ENCODE measurements at places on chromosomes 7 and 10. TPM values are rescaled to one million over a fixed set of nuclear protein-coding genes. Genes with fewer than 3 reads are reported as not detected.

Gene ZNF282
- 30.9 TPM for total RNA-seq

Gene A1CF
- 0.10 TPM for total RNA-seq

Gene IDI1
- 85.5 TPM for total RNA-seq

Gene PTPN20
- total RNA-seq: 0.26 TPM

Gene MOGAT3
- total RNA-seq: not detected

Gene IGFBP3
- 28.0 TPM for total RNA-seq

Gene SFTPA1
- total RNA-seq: 3.7 TPM

Gene PTF1A
- not detected for total RNA-seq

Gene GIMAP2
- 29.8 TPM for total RNA-seq

Gene PDE6C
- total RNA-seq: not detected

Gene TMEM196
- total RNA-seq: not detected

GRCh38 chr7:821688-822087 is 10.6 kb upstream of the SUN1 start:
- H3K27ac ChIP-seq: no peak overlapping the region
- H3K27me3 ChIP-seq: no peaks in the 10 kb centered on the region
- peaks cover 12% of the 10 kb centered on the region for H3K4me1 ChIP-seq
- no peak overlapping the region for H3K4me3 ChIP-seq
- DNase-seq: no peak

DNA sequence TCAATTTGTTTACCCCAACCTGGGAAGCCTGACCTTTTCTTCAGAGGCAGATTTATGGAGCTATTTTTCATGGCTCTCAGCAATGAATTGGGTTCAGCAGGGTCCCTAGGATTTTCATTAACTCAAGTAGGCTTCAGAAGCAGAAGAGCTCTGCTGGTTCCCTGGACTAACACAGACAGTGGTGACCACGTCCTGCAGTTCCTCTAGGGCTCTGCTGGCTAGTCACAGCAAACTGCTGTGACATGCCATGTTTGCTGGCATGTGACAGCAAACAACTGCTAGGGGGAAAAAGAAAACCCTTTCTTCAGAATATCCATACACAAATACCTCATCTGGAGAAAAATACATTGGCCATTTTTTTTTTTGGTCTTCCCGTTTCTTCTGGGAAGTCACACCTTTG is 13.2 kb downstream of the BAMBI start:
- no peak overlapping the region for H3K27ac ChIP-seq
- no peaks in the 10 kb centered on the region for H3K36me3 ChIP-seq
- no peaks in the 10 kb centered on the region for H3K4me1 ChIP-seq
- no peaks in the 10 kb centered on the region for H3K27me3 ChIP-seq
- DNase-seq: no peak

DNA sequence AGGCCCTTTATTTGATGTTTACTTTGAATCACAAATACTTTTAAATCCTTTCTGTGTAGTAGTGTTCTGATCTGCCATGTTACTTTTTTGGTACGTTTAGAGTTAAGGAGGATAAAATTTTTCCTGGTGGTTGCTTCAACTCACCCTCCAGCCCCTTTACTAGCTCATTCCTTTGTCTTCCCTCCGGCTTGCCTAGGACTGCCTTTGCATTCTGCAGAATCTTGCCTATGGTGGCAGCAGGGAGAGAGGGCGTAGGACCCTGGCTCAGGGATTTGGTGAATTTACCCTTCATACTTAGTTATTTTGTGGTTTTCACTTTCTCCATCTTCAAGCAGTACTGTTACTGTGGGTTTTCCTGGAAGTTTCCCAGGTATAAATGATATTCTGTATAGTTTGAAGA is 833.5 kb downstream of the XPNPEP1 start:
- no peaks in the 10 kb centered on the region for H3K27me3 ChIP-seq
- H3K36me3 ChIP-seq: no peaks in the 10 kb centered on the region
- DNase-seq: no peak
- no peaks in the 10 kb centered on the region for H3K4me1 ChIP-seq
- no peak overlapping the region for H3K4me3 ChIP-seq

DNA sequence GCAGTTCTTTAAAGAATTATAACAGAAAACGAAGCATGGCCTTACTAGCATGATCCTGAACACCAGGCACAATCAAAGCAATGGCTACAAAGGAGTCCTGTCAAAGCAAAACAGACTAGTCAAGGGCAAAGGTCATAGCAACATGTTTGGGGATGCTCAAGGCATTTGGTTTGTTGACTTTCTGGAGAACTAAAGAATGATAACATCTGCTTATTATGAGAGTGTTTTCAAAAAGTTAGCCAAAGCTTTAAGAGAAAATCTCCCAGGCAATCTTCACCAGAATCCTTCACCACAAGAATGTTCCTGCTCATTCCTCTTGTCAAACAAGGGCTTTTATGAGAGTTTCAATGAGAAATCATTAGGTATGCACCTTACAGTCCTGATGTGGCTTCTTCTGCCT is 95.1 kb upstream of the CPXM2 start:
- H3K27ac ChIP-seq: no peak overlapping the region
- no peak for DNase-seq
- no peaks in the 10 kb centered on the region for H3K36me3 ChIP-seq
- H3K4me3 ChIP-seq: no peak overlapping the region
- H3K27me3 ChIP-seq: no peaks in the 10 kb centered on the region
- no peaks in the 10 kb centered on the region for H3K4me1 ChIP-seq

GRCh38 chr7:128032605-128033235 is 1.5 kb upstream of the LRRC4 start:
- no peak overlapping the region for H3K27ac ChIP-seq
- no peak overlapping the region for H3K4me3 ChIP-seq
- peaks cover 37% of the 10 kb centered on the region for H3K4me1 ChIP-seq
- DNase-seq: no peak
- H3K36me3 ChIP-seq: peaks cover 10% of the 10 kb centered on the region
- no peaks in the 10 kb centered on the region for H3K27me3 ChIP-seq

DNA sequence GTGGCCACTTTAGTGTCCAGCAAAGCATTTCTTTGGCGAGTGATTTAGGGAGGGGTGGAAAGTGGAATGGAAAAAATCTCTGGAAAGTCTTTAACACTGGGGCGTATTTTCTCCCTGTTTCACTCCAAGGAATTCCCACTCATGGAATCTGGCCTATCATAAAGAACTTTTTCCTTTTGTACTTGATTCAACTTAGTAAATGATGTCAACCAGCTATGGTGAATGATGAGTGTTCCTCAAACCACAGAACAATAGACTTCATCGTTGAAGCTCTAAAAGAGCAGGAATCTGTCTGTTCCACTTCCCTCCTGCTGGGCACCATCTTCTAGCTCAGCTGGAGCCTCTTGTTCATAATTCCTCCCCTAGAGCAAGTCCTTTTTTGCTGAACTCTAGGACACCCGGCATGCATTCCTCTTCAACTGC is 66.5 kb downstream of the EPDR1 start:
- H3K27ac ChIP-seq: no peak overlapping the region

DNA sequence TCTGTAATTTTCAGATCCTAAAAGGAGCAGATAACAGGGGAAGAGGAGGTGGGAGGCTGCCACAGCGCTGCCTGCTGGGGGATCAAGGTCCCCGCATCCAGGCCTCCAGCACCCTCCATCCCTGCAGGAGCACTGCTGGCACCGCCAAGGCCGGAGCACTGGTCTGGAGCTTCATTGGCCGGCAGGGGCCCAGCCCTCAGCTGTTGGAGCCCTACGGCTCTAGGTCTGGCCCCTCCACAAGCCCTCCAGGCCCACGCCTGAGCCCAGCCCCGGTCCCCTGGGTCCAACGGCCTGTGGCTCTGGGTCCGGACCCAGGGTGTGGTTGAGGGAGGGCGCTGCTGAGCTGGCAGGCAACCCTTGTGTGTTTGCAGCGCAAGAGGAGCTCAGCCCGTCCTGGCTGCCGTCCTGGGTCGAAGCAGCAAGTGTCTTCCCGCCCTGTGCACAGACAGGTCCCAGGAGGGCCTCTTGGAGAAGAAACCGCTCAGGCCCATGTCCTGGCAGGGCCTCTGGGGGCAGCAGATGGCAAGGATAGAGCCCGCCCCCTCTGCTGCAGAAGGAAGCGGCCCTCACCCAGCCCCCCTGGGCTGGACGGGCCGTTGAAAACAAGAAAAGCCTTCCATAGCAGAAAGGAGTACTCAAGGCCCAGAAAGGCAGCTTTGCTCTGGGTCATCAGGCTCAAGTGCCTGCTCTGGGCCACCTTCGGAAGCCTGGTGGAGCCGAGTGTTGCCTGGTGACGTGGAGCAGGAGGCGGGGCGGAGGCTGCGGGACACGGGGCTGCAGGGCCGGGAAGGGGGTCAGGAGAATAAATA is 54.3 kb upstream of the TNRC18 start:
- no peaks in the 10 kb centered on the region for H3K4me1 ChIP-seq
- no peak overlapping the region for H3K27ac ChIP-seq
- DNase-seq: no peak
- H3K4me3 ChIP-seq: no peak overlapping the region
- no peaks in the 10 kb centered on the region for H3K27me3 ChIP-seq

DNA sequence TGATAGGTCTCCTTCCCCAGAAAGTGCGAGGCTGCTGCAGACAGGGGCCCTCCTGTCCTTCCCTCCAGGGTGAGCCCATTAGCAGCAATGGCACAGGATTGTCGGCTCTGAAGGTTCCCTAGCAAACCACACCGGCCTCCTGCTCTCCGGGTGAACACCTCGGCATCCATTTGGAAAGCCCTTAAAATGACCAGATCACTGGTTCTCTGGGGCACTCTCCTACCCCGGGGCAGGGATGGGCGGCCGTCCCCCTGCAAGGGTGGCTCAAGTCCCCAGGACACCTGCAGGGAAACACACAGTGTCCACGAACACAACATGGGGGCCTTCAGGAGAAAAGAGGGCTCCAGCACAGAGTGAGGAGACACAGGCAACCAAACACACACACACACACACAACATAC is 459.1 kb downstream of the PTPRN2 start:
- DNase-seq: no peak
- no peaks in the 10 kb centered on the region for H3K27me3 ChIP-seq
- no peaks in the 10 kb centered on the region for H3K4me1 ChIP-seq
- no peak overlapping the region for H3K4me3 ChIP-seq
- H3K36me3 ChIP-seq: no peaks in the 10 kb centered on the region

- DNase-seq: no peak
- H3K4me1 ChIP-seq: no peaks in the 10 kb centered on the region
- no peak overlapping the region for H3K4me3 ChIP-seq
- no peaks in the 10 kb centered on the region for H3K27me3 ChIP-seq
- H3K36me3 ChIP-seq: no peaks in the 10 kb centered on the region
Measured at GRCh38 chr7:32453341-32454011, 36.7 kb downstream of the LSM5 start.

- H3K36me3 ChIP-seq: no peaks in the 10 kb centered on the region
- H3K4me1 ChIP-seq: no peaks in the 10 kb centered on the region
- no peak for DNase-seq
- no peaks in the 10 kb centered on the region for H3K27me3 ChIP-seq
- no peak overlapping the region for H3K4me3 ChIP-seq
- H3K27ac ChIP-seq: no peak overlapping the region
Measured at GRCh38 chr10:3720228-3721019, 64.6 kb downstream of the KLF6 start.

DNA sequence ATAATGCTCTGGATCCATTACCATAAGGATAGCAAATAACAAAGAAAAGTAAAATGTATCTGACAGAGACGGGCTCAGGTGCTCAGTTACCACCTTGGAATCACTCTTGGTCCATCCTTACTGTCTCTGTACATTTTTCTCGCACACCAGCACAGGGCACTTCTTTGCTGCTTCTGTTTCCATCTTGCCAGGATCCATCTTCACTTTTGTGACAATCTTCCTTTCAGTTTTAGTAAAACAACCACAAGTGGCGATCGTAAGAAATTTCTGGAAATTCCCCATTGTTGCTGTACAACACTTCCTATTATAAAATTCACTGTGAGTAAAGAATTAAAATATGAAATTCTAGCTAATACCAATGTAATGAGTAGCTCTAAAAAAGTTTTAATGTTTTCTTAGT is 695.5 kb downstream of the GRM8 start:
- no peak for DNase-seq
- peak overlapping the region; percentile 31 for H3K27ac ChIP-seq
- H3K36me3 ChIP-seq: no peaks in the 10 kb centered on the region
- no peak overlapping the region for H3K4me3 ChIP-seq

GRCh38 chr7:139453673-139454321 is 29.7 kb downstream of the KLRG2 start:
- no peaks in the 10 kb centered on the region for H3K4me1 ChIP-seq
- no peaks in the 10 kb centered on the region for H3K36me3 ChIP-seq
- H3K27me3 ChIP-seq: no peaks in the 10 kb centered on the region
- no peak for DNase-seq
- no peak overlapping the region for H3K27ac ChIP-seq

DNA sequence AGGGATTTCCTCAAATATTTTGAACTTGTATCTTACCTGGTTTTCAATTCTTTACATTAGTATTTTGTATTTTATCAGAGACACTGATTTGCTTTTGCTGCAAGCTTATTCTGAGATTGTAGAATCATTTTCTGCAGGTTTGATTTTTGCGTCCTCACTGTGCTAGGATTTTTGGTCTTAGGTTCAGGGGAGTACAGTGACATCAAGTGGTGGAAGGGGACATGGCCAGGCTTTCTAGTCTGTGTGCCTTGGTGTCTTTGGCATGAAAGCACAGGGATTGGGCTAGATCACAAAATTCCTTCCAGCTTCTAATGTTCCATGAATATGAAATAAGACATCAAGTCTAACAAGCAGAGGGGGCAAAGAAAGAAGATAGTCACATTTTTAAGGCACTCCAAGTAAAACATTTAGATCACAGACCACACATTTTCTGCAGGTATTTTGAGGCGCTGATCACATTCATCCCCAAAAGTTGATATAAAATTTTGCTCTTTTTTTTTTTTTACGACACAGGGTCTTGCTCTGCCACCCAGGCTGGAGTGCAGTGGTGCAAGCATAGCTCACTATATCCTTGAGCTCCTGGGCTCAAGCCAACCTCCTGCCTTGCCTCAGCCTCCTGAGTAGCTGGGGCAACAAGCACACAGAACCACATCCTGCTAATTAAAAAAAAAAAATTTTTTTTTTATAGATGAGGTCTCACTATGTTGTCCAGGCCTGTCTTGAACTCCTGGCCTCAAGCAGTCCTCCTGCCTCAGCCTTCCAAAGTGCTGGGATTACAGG is 124.4 kb downstream of the PON1 start:
- DNase-seq: no peak
- no peaks in the 10 kb centered on the region for H3K36me3 ChIP-seq
- no peaks in the 10 kb centered on the region for H3K27me3 ChIP-seq

DNA sequence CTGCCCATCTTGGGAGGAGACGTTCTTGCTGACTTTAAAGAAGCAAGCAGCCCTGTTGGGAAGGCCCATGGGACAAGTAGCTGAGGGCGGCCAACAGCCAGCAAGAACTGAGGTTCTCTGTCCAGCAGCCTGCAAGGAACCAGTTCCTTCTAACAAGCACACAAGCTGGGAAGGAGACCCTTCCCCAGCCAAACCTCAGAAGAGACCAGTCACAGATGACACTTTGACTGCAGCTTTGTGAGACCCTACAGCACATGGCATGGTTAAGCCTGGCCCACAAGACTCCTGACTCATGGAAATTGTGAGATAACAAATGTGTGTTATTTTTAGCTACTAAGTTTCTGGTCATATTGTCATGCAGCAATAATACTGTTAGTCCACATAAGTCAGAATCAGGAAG is 99.9 kb downstream of the PRLHR start:
- no peak overlapping the region for H3K27ac ChIP-seq
- no peaks in the 10 kb centered on the region for H3K4me1 ChIP-seq
- H3K36me3 ChIP-seq: no peaks in the 10 kb centered on the region
